SW480 (cell line): ENCODE measurements at places on chromosomes 5 and 9.

- no peak for DNase-seq
Measured at GRCh38 chr9:137899551-137900360, 22.2 kb downstream of the CACNA1B start.

- DNase-seq, result no peak
Measured at GRCh38 chr5:124961521-124961920, 215.1 kb upstream of the ZNF608 start.

GRCh38 chr9:137678202-137678601 is 59.4 kb downstream of the EHMT1 start:
- DNase-seq, result no peak

DNA sequence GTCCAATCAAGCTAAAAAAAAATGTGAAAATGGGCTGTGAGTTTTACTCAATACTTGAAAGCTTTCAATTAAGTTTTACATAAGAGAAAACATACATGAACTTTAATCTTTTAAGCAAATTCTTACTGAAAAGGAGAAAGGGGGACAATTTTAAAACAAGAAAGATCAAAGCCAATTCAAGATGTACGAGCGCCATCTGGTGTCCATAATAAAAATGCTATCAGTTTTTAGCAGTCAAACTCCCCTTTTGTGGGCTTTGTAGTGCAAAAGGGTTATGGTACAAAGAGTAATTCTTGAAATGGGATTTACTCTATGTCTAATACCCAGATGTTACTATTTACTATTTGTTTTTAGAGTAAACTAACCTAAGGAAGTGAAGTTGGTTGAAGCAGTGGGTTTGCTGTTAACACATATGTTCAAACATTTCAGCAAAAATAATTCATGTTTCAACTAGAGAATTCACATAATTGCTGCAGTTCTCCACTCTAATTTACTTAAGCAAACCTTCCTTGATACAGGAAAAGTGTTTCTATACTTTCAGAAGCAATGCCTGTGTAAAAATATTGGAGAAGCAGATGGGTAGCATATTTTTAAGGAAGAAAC is 228.2 kb upstream of the TYRP1 start:
- DNase-seq, result peak; percentile 14

- no peak for DNase-seq
Measured at GRCh38 chr9:93697352-93698139, 121.2 kb downstream of the PHF2 start.

- no peak for DNase-seq
Measured at GRCh38 chr9:86424251-86424891, 70.2 kb upstream of the TUT7 start.
